Keratinocyte (primary cell): ENCODE measurements at places on chromosomes 5 and 9.

- H3K27me3 ChIP-seq = no peaks in the 10 kb centered on the region
- no peaks in the 10 kb centered on the region for H3K36me3 ChIP-seq
- no peak overlapping the region for H3K27ac ChIP-seq
- H3K4me3 ChIP-seq = no peak overlapping the region
- no peaks in the 10 kb centered on the region for H3K4me1 ChIP-seq
Measured at GRCh38 chr9:20112205-20112783, 323.5 kb upstream of the SLC24A2 start.

DNA sequence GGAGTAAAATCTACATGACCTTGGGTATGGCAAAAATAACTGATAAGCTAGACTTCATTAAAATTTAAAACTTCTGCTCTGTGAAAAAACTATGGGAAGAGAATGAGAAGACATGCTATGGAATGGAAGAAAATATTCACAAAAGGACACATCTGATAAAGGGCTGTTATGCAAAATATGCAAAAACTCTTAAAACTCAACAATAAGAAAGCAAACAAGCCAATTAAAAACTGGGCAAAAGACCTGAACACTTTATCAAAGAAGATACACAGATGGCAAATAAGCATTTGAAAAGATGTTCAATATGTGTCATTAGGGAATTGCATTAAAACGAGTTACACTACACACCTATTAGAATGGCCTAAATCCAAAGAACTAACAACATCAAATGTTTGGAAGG, 439.5 kb downstream of the EFNA5 start:
- no peak overlapping the region for H3K27ac ChIP-seq
- no peaks in the 10 kb centered on the region for H3K27me3 ChIP-seq
- no peaks in the 10 kb centered on the region for H3K4me1 ChIP-seq
- no peak overlapping the region for H3K4me3 ChIP-seq
- no peak for DNase-seq

GRCh38 chr5:175275097-175275496, 168.9 kb downstream of the DRD1 start:
- DNase-seq = no peak
- H3K4me1 ChIP-seq = no peaks in the 10 kb centered on the region
- H3K36me3 ChIP-seq = no peaks in the 10 kb centered on the region
- no peaks in the 10 kb centered on the region for H3K27me3 ChIP-seq
- no peak overlapping the region for H3K27ac ChIP-seq

DNA sequence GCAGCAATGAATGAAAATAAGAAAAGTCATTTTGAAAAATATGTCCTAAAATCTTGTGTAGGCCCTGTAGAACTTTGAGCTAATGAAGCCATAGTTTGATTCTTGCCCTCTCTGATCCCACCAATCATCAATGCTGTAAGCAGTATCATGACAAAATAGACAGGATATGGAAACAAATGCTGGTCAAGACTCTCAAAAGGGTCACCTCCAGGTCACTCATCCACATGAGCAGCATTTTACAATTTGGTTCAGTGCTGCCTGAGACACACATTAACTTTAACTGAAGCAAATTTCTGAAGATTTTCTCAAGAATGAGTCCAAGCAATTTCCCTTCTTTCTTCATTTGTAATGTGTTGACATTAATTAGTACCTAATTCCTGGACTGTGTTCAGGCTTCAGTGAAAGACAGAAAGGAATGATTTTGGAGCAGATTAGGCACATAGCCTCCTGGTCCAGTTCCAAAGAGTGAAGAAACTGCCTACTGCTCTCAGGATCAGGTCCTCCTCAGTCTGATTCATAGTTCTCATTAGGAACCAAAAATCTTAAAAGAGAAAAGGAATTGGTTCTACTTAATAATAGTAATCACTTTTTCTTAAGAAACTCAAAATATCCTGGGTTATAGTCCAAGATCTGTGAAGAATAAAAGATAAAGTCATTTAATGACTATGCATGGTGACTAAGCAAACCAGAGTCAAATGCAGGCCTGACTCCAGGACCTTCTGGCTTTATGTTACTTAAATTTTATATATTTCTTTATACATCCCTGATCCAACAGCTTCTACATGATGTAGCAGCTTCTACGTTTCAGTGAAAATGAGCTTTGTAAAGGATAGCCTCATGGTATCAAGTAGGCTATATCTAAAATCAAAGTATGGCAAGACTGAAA, 192.1 kb upstream of the RGMB start:
- no peak overlapping the region for H3K4me3 ChIP-seq
- no peaks in the 10 kb centered on the region for H3K36me3 ChIP-seq
- no peaks in the 10 kb centered on the region for H3K4me1 ChIP-seq
- no peak overlapping the region for H3K27ac ChIP-seq
- DNase-seq = no peak

- no peak overlapping the region for H3K4me3 ChIP-seq
- H3K27me3 ChIP-seq = no peaks in the 10 kb centered on the region
- H3K27ac ChIP-seq = no peak overlapping the region
Measured at GRCh38 chr5:138963763-138964371, 88.7 kb upstream of the LRRTM2 start.

DNA sequence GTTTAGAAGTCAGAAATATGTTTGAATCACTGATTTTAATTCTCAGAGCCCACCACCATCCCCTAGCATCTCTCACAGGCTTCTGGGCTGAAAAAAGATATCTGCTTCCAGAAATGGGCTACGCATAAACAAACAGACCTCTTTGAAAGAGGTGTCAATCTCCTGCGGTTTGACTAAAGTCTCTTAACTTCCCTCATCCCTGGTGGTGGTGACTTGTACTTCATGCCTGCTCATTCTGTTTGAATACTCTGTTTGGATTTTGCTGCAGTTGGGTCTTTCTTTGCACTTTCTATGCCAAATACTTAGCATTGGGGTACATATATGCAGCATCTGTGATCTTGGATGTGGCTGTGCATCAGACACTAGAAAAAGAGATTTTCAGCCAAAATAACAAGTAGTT, 157.2 kb upstream of the ATP10B start:
- no peak for DNase-seq
- no peaks in the 10 kb centered on the region for H3K4me1 ChIP-seq
- no peak overlapping the region for H3K4me3 ChIP-seq
- no peaks in the 10 kb centered on the region for H3K27me3 ChIP-seq
- no peak overlapping the region for H3K27ac ChIP-seq

DNA sequence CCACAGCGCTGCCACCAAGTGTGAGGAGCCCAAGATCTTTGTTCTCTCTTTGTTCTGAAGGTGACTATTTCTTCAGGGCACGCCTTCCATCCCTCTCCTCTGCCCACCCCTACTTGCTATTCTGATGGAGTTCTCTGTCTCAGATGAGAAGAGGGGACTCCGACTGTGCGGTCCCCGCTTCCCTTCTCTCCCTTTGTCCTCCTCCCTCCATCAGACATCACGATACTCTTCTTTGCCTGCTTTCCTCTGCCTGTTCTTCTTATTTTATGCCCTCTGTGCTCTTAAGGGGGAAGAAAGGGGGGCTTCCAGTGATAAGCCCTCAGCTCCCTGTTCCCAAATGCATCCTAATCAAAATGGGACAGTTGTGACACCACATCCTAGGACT, 307.8 kb downstream of the RAB3C start:
- DNase-seq = no peak
- no peak overlapping the region for H3K4me3 ChIP-seq
- no peaks in the 10 kb centered on the region for H3K36me3 ChIP-seq
- H3K27ac ChIP-seq = no peak overlapping the region
- H3K27me3 ChIP-seq = no peaks in the 10 kb centered on the region
